Naive thymus-derived CD4-positive, alpha-beta T cell (primary cell): ENCODE measurements at places on chromosomes 16 and 17. TPM values are rescaled to one million over a fixed set of nuclear protein-coding genes. Genes with fewer than 3 reads are reported as not detected.

DNA sequence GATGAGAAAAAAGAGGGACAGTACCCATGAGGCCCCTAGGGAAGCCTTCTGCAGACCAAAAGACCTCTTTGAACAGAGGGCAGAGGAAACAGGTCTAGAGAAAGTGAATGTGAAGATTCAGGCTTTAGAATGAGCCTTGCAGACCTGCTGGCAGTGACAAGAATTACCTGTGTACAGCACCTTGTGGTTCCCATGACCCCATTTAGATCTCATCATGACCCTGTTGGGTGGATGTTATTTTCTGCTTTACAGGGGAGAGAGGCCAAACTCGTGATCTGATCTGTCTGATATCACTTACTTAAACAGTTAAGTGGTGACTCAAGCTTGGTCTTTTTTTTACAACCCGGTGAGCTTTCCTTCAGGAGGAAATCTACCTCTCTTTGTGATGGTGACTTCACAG lies 81.9 kb downstream of the UTP18 start:
- DNase-seq: no peak

GRCh38 chr16:10206215-10206614 lies 24.0 kb upstream of the GRIN2A start:
- no peak for DNase-seq

GRCh38 chr16:50455288-50455845 lies 86.6 kb upstream of the BRD7 start:
- no peak for DNase-seq

DNA sequence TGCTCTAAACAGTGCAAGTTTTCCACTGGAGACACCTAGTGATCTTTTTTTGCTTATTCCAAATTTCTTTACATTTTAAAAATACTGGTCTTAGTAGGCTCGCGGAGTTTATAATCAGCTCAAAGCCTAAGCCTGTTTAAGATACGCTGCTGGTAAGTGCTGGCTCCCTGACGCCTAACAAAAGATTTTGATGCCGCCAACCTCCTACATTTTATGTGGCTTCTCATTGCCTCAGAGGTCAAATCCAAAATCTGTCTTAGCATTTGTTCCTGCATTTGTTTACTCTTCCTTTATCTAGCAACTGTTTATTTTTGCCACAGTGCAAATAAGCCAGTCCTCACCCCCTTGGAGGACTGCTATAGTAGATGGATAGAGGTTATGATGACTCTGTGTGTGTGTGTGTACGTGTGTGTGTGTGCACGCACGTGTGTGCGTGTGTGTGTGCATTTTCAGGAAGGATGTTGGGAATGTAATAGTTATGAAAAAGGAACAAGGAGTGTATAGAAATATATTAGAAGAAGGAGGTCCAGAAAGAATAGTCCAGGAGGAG lies 24.8 kb downstream of the HS3ST3B1 start:
- no peak for DNase-seq

DNA sequence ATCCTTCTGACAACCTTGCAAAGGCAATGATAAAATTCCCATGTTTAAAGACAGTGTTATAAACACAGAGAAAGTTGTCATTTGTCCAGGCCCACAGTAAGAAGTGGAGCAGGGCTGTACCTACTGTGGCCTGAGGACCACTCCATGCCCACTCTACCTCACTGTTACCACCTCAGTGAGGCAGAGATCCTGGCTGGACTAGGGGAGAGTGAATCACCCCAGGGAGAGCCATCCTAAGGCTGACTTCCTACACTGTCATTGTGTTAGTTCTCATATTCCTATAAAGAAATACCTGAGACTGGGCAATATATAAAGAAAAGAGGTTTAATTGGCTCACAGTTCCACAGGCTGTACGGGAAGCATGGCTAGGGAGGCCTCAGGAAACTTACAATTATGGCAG lies 228.8 kb upstream of the HSBP1 start:
- DNase-seq: no peak

INCA1 gene
- polyA plus RNA-seq: not detected

GRCh38 chr16:75195811-75196790 lies 10.9 kb downstream of the CTRB2 start:
- peak; percentile 16 for DNase-seq

GRCh38 chr17:3712811-3713463 lies 10.8 kb upstream of the HASPIN start:
- no peak for DNase-seq

CNTNAP4 gene
- polyA plus RNA-seq: not detected

GRCh38 chr17:17079336-17079735 lies 37.1 kb downstream of the MPRIP start:
- DNase-seq: no peak

GRCh38 chr16:26161461-26162180 lies 469.9 kb downstream of the HS3ST4 start:
- no peak for DNase-seq

- no peak for DNase-seq
These were observed 423.9 kb downstream of the HS3ST3B1 start for GRCh38 chr17:14724770-14725169.

PITPNM3 gene
- 0.04 TPM for polyA plus RNA-seq

ACE gene
- not detected for polyA plus RNA-seq

DBF4B gene
- 0.35 TPM for polyA plus RNA-seq

DNA sequence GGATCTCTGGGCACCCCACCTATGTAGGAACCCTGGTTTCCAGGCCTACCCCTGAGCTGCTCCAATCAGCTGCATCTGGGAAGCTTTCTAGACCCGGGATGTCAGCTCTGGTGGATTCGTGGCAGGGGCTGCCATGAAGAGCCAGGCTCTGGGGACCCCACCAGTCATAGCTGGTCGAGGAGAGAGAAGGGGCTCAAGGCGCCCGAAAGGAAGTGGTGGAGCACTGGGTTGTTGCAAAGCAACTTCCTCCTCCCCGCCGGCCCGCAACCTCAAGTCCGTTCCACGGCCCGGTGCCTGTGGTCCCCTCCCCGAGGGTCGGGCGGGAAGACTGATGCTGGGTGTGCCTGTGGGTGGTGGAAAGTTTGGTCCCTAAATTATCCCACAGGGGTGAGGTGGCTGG lies 10.2 kb downstream of the TBKBP1 start:
- peak; percentile 28 for DNase-seq

GRCh38 chr17:38889745-38890409 lies 20.0 kb downstream of the LASP1 start:
- DNase-seq: no peak

PRSS8 gene
- polyA plus RNA-seq: not detected

DNA sequence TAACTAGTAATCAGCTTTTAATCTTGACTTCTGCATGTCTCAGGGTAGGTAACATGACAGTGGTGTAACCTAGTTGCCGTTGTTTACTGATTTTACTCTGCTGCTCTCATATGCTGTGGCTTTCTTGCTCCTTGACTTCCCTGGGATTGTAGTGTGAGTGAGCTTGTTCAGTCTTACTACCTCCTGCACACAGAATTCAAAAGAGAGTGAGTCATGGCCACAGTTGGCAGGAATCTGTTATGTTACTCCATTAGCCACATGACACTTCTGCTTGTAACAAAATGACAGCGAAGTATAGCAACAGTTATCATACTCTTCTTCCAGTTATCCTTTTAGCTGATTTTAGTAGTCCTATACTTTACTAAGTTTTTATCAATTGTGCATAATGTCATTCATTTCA lies 18.8 kb downstream of the TNRC6A start:
- DNase-seq: no peak

DNA sequence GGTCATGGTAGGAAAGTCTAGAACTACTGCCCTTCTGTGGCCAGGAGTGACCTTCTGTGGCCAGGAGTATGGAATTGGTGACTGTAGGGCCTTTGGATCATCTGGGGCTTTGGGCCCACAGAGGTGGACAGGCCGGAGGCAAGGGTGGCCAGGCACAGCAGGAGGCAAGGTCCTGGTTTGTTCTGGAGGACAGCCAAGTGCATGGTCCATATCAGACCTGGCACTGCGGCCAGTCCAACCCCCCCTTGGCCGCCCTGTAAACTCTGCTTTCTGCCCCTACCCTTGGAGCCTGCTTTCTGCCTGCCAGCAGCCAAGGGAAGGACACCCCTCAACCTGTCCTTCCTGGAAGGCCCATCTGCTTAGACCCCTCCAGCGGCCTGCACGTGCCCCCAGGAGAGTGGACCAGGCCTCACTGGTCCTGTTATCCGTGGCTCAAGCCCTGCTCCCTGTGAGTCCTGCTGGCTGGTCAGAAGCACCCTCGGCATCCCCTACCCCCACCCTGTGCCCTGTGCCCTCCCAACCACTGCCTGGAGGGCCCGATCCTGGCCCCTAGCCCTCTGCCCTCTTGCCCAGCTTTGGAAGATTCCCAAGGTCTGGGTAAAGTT lies 2.3 kb upstream of the DCXR start:
- no peak for DNase-seq

NRN1L gene
- polyA plus RNA-seq: not detected

DNA sequence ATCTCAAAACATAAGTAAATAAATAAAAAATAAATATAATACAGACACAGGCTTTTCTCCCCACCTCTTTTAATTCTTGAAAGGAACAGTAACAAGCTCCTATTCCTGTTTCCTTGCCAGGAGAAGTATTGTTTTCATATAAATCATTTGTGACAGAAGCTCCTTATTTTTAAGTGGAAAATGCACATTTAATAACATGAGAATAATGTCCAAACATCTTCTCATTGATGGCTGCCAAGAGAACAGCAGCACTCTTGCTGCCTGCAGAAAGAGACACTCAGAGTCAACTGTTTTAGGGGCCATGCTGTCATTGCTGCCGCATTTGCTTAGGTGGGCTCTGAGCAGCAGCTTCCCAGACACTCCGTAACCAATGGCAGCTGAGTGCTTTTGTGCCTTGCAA lies 580.1 kb downstream of the WWOX start:
- DNase-seq: no peak

- no peak for DNase-seq
These were observed 9.8 kb downstream of the ITGAM start for GRCh38 chr16:31269541-31269940.

DNA sequence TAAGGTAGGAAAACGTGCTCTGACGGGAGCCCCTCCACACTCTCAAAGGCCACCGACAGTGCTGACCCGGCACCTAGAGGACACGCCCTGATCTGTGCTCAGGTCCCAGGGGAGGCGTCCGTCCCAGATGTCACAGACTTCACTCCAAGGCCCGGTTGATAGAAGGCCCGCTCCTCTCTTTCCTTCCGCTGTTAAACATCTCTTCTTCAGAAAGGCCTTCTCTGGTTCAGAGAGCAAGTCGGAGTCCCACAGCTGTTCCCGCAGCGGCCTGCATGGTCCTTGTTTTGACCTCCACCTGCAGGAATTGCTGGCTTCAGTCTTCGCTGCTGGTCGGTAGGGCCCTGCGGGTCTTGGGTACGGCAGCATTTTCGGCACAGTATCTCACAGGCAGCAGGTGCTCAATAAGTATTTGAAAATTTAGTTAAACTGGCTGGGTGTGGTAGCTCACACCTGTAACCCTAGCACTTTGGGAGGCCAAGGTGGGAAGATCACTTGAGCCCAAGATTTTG lies 88.5 kb downstream of the MRC2 start:
- no peak for DNase-seq

TSPOAP1 gene
- 1.5 TPM for polyA plus RNA-seq

- DNase-seq: no peak
These were observed 64.8 kb downstream of the C16orf95 start for GRCh38 chr16:87252269-87252970.

OR3A3 gene
- not detected for polyA plus RNA-seq

DNA sequence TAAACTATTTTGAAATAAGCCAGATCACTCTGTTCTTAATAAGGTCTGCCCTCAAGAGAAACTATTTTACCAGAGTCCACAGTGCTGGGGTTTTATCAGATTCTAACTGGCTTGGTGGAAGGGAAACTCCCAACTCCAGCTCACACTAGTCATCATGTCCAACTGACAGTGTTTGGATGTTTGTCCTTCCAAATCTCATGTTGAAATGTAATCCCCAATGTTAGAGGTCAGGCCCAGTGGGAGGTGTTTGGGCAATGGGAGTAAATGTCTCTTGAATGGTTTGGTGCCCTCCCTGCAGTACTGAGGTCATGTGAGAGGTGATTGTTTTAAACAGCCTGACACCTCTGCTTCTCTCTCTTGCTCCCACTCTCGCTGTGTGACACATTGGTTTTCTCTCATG lies 1301.0 kb upstream of the CDH8 start:
- no peak for DNase-seq

DNA sequence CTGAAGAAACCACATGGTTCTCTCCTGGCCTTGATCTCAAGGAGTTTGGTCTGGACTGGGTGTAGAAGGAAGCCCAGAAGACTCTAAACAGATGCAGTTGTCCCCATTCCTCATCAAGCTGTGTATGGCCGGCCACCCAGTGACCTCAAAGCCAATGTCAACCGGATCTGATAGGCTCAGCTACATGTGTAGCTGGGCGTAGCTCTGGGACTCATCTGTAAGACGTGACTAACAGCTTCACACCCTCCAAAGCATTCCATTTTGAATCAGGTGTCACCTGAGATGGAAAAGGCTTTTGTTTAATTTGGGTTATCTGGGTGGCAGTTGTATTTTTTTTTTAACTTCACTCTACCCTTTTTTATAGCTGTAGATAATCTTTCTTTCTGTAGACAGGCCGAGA lies 130.4 kb downstream of the ABCC12 start:
- DNase-seq: no peak

TBC1D16 gene
- polyA plus RNA-seq: 0.44 TPM

GRCh38 chr16:57289391-57290257 lies 5.2 kb upstream of the PLLP start:
- DNase-seq: no peak

DNA sequence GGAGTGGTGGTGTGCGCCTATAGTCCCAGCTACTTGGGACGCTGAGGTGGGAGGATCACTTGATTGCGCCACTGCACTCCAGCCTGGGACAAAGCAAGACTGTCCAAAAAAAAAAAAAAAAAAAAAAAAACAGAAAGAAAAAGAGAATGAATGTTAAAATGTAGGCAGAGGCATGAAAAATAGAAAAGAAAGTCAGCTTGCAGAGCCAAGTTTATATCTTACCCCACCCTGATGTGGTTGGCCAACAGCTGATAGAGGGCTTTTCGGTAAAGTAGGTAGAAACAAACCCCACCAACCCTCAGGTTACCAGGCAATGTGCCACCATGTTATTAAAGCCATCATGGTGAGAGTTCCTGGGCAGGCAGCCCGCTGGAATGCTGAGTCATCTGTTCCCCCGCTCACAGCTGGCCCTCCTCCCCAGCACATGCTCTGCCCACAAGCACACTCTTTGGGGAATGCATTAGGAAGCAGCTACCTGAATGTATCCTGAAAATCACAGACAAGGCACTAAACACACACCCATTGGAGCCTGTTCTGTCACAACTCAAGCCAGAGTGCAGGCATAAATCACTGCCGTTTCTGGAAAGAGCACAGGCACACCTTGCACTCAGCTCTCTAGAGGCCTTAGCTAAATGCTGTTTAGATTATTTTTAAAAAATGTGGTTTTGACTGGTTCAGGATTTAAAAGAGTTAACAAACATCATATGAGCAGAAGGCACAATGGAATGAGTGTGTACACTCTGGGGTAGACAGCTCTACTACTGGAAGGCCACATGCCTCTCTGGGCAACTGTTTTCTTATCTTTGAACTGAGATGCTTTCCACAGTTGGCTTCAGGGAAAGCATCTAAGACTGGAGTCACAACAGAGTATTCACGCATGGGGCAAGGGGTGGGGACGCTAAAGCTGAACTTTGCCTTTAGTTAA lies 128.5 kb downstream of the PARN start:
- DNase-seq: no peak
